ENCODE measurements at places on chromosomes 7 and 10.

GRCh38 chr10:26291721-26292480 lies 75.3 kb downstream of the GAD2 start:
- no peak for DNase-seq

GRCh38 chr7:30169579-30169978 lies 34.8 kb downstream of the MTURN start:
- DNase-seq: no peak

DNA sequence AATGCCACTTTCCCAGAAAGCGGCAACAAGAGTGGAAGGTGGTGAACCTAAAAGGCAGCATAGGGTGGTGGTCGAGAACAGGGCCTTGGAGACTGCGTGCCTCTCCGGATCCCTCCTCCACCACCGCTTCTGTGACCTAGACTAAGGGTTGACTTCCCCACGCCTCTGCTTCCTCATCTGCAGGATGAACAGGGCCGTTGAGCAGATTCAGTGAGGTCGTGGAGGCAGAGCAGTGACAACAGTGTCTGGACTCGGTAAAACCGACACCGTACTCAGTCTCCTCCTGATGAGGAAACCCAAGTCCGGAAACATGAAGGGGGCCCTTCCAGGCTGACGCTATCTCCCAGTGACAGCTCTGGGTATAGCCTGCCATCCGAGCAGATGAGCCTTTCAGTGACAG lies 162.6 kb downstream of the CELF2 start:
- peak; percentile 31 for DNase-seq

DNA sequence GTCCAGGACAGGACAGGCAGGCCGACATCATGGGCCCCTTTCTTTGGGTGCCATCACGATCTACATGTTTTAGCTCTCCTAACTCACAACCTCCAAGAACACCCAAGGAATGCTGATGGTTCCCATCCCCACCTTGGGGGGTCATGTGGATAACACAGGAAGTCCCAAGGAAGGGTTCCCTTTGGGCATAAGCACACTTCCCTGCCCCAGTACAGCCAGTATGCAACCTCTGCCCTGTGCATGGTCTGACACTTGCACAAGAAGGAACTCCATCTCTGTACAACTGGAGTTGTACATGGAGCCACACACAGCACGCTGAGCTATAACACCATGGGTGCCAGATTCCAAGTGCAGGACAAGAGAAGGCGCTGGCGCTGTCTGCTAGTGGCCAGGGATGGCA lies 11.0 kb downstream of the MAT1A start:
- no peak for DNase-seq

DNA sequence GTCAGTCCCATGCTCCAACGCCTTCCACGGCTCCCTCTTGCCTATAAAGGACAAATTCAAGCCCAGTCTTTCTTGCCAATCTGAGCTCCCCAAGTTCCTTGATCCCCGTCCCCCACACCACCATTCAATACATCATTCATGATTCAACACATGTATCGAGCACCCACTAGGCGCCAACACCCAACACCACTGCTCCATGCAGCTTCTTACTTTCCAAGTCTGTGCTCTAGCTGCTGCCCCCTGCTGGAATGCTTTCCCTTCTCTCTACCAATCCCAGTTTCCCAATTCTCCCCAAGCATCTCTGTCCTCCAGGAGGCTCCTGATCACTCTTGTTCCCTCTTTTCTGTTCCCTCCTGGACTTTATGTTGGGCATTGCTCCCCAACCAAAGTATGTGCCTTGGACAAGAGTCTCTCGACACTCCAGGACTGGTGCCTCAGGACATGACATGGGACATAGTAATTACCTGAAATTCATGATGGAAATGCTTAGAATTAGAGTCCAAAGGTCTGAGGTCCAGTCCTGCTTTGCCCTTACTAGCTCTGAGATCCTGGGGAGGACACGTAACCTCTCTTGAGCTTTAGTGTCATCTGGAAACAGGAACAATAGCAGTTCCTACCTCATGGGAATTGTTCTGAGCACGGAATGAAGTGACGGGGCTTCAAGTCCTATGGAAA lies 172.7 kb downstream of the NEURL1 start:
- no peak for DNase-seq

DNA sequence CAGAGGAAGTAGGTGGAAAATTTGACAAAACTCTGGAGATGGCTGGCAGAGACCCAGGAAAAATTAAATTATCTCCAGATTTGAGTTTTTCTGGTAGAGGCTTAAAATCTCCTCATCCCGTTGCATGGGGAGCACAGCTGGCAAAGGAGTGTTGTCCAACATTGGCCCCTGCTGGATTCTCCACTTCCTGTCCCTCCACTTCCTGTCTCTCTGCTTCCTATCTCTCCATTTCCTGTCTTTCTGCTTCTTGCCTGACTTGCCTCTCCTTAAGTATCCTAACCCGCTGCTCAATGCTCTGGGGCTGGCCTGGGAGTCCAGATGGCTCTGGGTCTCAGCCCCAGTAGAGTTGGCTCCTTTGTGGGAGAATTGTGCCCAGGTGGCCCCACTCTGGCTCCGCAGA lies 65.8 kb upstream of the EMX2 start:
- no peak for DNase-seq

GRCh38 chr10:125177641-125178640 lies 17.6 kb upstream of the CTBP2 start:
- no peak for DNase-seq

DNA sequence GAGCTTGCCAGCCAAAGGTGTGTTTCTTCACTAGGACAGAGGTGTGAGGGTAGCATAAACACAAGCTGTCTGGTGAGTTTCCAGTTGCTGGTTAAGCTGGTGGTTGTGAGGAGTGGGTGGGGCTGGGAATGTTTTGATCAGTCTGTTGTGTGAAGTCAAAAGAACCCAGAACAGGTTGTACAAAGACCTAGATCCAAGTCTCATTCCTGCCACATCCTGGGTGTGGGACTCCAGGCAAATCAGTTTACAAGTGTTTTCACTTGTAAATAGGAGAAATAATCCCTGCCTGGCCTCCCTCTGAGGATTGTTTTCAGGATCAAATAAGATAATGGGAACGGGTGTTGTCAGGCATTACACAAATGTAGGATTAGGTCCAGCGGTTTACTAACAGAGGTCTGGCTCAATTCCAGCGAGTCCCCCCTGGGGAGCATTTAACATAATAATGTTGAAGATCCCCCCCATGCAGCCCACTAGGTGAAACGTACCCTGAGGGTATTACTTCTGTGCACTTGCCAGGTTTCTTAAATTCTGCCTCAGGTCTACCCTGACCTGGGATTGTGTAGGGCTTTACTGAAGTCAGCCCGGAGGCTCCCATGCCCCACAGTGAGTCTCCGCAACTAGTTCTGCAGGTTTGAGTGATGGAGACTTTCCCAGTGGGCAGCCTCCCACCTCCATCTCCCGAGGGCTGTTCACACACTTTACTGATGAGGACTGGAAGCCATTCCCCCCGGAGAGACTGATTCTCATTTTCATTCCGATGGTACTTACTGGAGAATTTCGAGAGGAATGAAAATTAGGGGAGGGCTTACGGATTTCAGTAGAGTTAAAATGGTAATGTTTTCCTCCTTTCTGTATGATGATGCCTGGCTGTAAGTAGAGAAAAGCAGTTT lies 2.7 kb upstream of the FRAT2 start:
- DNase-seq: no peak

DNA sequence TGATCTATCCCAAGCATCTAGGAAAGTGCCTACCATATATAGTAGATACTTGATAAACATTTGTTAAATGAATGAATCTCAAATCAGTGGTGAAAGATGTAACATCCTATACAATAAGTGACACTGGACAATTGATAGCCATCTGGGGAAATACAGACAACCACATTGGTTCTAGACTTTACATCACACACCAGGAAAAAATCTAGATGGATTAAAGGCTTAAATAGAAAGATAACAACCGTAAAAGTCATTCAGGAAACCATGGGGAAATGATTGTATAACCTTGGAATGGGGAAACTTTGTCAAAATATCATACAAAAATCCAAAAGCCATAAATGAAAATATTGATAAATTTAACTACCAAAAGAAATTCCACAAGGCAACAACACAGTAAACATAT lies 7.0 kb upstream of the GARIN1A start:
- no peak for DNase-seq

- no peak for DNase-seq
These were observed 38.8 kb downstream of the AKR1B15 start for GRCh38 chr7:134587750-134588149.

DNA sequence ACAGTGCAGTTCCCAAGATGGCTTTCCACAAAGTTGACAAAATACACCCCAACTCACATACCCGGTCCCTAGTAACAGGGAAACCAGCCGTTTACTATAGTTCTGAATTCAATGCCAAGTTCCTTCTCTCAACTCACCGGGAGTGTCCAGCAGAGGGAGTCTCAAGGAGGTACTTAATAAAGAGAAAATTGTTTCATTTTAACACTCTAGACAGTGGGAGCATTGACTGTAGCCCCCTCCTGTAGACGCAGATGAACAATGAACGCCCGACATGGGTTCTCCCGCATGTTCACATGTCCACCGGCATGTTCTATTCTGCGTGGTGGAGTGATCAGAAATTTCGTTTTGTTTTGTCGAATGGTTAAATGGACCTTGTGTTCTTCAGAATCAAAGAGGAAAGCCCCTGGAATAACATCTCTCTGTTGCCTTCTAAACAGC lies 1.9 kb downstream of the HIPK2 start:
- DNase-seq: no peak

DNA sequence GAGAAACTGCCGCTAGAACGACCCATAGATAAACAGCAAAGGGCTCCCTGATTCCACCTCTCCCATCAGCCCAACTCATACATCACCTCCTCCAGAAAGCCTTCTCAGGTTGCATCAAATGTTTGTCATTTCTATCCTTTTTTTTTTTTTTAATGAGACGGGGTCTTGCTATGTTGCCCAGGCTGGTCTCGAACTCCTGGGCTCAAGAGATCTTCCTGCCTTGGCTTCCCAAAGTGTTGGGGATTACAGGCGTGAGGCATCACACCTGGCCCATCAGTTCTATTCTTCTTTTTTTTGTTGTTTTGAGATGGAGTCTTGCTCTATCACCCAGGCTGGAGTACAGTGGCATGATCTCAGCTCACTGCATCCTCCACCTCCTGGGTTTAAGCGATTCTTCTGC lies 7.0 kb downstream of the SPACDR start:
- no peak for DNase-seq

DNA sequence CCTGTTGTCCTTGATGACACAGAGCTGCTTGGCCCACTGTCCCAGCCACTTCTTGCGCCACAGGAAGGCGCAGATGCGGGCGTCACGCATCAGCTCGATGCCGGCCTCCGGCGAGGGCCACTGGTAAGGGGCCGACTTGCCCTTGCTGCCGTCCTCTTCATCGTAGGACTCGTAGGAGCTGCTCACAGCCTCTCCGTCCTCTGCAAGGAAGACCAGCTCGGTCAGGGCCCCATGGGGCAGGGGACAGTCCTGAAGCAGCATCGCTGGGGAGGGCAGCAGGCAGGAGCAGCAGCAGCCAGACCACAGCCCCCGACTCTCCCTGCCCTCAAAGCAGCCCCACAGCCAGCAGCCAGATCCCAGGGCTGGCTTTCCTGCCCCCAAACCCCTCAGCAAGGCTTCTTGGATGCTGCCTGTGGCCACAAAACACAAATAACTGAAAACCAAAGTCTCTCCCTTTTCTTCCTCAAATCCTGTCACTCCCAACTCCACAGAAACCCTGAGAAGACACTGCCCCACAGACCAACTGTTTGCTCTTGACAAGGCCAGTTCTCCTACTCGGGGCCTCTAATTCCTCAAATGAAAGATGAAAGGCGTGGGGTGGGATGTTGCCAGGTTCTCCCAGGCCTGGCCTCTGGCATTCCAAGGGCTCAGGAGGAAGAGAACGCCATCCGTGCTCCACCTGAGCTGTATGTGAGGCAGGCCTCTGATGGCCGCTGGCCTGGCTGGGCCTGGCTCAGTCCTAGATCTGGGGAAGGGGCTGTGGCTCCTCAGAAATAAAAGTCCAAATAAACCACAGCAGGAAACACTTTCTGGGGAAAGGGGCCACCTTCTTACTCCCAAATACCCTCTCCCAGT lies 76.7 kb downstream of the VWA2 start:
- DNase-seq: no peak

DNA sequence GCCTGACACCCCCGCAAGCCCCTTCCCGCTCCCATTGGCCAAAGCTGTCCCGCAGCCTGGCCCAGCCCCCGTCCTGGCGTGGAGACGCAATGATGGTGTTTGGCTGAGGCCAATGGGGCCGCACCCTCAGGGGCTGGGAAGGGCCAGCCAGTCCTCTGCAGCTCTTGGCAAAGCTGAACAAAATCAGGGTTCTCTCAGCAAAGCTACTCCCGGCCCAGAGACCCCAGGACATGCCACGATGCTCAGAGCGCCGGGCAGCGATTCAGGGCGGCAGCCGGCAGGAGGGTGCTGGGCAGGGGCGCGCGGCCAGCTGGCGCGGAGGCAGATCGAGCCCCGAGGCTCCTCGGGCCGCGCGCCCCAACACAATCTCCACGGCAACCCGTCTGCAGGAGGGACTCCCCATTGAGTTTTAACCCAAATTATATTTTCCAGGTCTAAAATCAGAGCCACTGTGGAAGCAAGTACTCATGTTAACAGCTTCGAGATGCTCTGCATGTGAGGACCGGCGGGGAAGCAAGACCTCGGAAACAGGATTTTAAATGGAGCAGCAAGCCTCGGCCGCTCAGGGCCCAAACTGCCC lies 8.8 kb upstream of the CNPY1 start:
- DNase-seq: no peak

DNA sequence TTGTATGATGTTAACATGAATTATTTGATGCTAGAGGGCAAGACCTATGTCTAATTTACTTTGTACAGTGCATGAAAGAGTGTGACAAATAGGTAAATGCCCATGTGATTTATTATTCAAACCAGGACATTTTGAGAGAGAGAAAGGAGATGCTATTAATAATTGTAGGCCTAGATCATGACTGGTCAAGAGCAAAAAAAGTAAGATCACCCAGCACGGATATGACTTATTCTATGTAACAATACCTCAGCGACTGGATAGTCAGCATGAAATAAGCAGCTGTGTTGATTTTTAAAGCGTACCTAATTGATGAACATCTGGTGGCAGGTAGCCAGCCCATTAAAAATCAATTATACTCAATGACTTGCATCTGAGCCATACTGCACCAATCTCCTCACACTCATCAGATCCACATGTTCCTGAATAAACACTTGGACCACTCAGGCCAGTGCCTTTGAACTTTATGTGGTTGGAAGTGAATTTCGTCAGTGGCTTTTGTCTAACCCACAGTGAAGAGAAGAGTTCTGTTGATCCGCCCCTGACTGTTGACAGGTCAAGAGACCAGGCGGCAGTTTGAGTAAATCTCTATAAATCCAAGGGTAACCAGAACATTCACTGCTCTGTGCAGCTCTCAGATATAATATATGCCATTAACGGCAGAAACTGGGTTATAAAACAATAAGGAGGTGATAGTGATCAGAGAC lies 435.3 kb downstream of the MDFIC start:
- no peak for DNase-seq

- DNase-seq: no peak
These were observed 86.0 kb downstream of the CAMK1D start for GRCh38 chr10:12435348-12435747.

GRCh38 chr7:111871283-111871682 lies 309.0 kb upstream of the IMMP2L start:
- DNase-seq: no peak

GRCh38 chr10:96978621-96979154 lies 146.6 kb downstream of the LCOR start:
- DNase-seq: no peak

Measured in stimulated activated CD4-positive, alpha-beta T cell treated with anti-CD3 and anti-CD28 coated beads, TNF-alpha, amount 100 ng/mL, for 1 hour (primary cell).